ENCODE measurements at places on chromosomes 4 and X. TPM values are rescaled to one million over a fixed set of nuclear protein-coding genes. Genes with fewer than 3 reads are reported as not detected.

DNA sequence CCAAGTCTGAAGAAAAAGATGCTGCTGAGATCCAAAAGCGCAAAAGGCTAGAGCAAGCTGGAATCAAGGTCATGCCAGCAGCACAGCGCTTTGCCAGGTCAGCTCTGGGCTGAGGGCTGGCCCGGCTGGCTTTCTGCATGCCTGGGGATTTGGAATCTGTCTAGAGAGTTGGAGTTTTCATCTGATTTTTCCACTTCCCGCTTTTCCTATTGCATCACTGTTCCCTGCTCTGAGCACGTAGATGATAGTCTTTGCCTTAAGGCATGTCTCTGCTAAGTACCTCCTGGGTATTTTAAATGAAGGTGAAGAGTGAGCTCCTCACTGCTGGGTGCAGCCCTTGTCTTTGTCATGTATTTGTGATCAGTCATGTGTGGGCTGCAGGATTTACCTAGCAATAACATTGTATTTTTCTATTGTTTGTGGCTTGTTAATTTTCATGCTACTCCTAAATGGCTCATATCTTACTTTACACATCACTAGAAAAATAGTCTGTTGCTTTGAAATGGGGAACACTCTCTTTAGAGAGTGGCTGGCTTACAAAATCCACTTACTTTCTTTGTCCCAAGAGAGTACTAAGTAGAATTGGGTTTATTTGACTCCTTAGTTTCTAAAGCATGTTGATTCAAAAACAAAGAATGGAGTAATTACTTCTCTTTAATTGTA lies 82.8 kb downstream of the LIMCH1 start:
- no peaks in the 10 kb centered on the region for H3K27me3 ChIP-seq
- no peak overlapping the region for H3K27ac ChIP-seq
- no peaks in the 10 kb centered on the region for H3K36me3 ChIP-seq
- no peaks in the 10 kb centered on the region for H3K4me1 ChIP-seq
- DNase-seq: no peak

GRCh38 chr4:6011271-6011671 lies 7.0 kb downstream of the C4orf50 start:
- H3K4me3 ChIP-seq: no peak overlapping the region
- no peak overlapping the region for H3K27ac ChIP-seq
- DNase-seq: no peak
- no peaks in the 10 kb centered on the region for H3K27me3 ChIP-seq
- peaks cover 4% of the 10 kb centered on the region for H3K4me1 ChIP-seq

Gene CCSER1
- total RNA-seq: 4.7 TPM

- H3K4me1 ChIP-seq: no peaks in the 10 kb centered on the region
- no peaks in the 10 kb centered on the region for H3K36me3 ChIP-seq
- no peak overlapping the region for H3K4me3 ChIP-seq
Observed at GRCh38 chrX:42276982-42277690, 353.8 kb upstream of the CASK start.

Gene HEPH
- 21.0 TPM for total RNA-seq

Gene CITED1
- 1.2 TPM for total RNA-seq

GRCh38 chrX:84729408-84729807 lies 227.2 kb upstream of the HDX start:
- H3K36me3 ChIP-seq: no peaks in the 10 kb centered on the region
- no peak for DNase-seq
- no peaks in the 10 kb centered on the region for H3K27me3 ChIP-seq
- H3K27ac ChIP-seq: no peak overlapping the region
- no peaks in the 10 kb centered on the region for H3K4me1 ChIP-seq
- no peak overlapping the region for H3K4me3 ChIP-seq

GRCh38 chr4:24769571-24769970 lies 25.8 kb upstream of the SOD3 start:
- no peak overlapping the region for H3K27ac ChIP-seq
- H3K4me3 ChIP-seq: no peak overlapping the region
- no peaks in the 10 kb centered on the region for H3K27me3 ChIP-seq
- no peak for DNase-seq
- H3K4me1 ChIP-seq: peaks cover 1% of the 10 kb centered on the region

GRCh38 chr4:84611531-84611930 lies 28.6 kb downstream of the CDS1 start:
- no peak for DNase-seq
- no peak overlapping the region for H3K4me3 ChIP-seq
- no peaks in the 10 kb centered on the region for H3K36me3 ChIP-seq
- no peaks in the 10 kb centered on the region for H3K4me1 ChIP-seq
- no peaks in the 10 kb centered on the region for H3K27me3 ChIP-seq

DNA sequence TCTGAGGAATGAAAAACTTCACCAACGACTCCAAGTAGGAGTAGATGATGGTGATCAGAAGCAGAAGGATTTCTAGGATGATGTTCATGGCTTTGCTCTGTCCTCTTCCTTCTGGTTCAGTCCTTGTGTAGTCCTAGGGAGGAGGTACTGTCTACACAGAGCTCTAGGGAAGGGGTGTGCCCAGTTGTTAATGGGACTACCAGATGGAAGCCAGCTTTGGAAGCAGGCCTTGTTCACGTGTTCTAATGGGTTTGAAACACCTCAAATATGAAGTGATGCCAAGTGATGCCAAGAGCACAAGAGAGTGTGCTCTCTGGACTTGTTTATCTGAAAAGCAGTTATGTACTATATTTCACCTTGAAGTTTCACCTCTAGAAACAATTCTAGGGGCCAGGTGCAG lies at the start of gene HSD17B13:
Gene HSD17B13 (minus strand): TSS at position 129 of the 400 bp plus-strand sequence. CDS start 41 bp downstream, at position 88.
- no peaks in the 10 kb centered on the region for H3K27me3 ChIP-seq
- no peaks in the 10 kb centered on the region for H3K36me3 ChIP-seq
- no peak for DNase-seq
- H3K4me1 ChIP-seq: no peaks in the 10 kb centered on the region
- H3K4me3 ChIP-seq: no peak within 1 kb of the TSS
- H3K27ac ChIP-seq: no peak within 1 kb of the TSS

Gene POU3F4
- total RNA-seq: 0.18 TPM

DNA sequence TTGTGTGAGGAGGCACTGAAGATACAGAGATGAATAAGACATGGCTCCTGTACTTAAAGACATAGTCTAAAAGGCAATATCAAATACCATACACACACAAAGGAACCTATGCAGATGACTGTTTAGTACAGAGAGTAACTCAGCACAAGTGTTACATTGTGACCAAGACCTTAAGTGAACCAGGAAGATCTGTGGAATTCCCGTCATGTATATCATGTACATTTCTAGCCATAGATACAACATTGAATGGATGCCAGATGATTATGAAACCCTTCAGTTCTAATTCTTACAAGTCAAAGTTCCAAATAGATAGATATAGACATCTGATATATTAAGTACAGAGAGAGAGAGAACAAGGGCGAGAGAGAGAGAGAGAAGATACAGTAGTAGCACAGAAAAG lies 73.2 kb downstream of the PAK3 start:
- no peak overlapping the region for H3K27ac ChIP-seq
- H3K27me3 ChIP-seq: no peaks in the 10 kb centered on the region
- no peak overlapping the region for H3K4me3 ChIP-seq
- no peaks in the 10 kb centered on the region for H3K4me1 ChIP-seq
- DNase-seq: no peak

Gene GJB1
- 2.5 TPM for total RNA-seq

GRCh38 chr4:154569028-154569427 lies 6.2 kb downstream of the FGB start:
- no peaks in the 10 kb centered on the region for H3K4me1 ChIP-seq
- H3K36me3 ChIP-seq: no peaks in the 10 kb centered on the region
- no peak overlapping the region for H3K4me3 ChIP-seq
- H3K27ac ChIP-seq: no peak overlapping the region
- DNase-seq: no peak
- H3K27me3 ChIP-seq: no peaks in the 10 kb centered on the region

GRCh38 chrX:79259073-79259689 lies 108.0 kb downstream of the ITM2A start:
- DNase-seq: no peak
- H3K27ac ChIP-seq: no peak overlapping the region
- no peak overlapping the region for H3K4me3 ChIP-seq
- H3K4me1 ChIP-seq: no peaks in the 10 kb centered on the region
- no peaks in the 10 kb centered on the region for H3K36me3 ChIP-seq
- no peaks in the 10 kb centered on the region for H3K27me3 ChIP-seq

DNA sequence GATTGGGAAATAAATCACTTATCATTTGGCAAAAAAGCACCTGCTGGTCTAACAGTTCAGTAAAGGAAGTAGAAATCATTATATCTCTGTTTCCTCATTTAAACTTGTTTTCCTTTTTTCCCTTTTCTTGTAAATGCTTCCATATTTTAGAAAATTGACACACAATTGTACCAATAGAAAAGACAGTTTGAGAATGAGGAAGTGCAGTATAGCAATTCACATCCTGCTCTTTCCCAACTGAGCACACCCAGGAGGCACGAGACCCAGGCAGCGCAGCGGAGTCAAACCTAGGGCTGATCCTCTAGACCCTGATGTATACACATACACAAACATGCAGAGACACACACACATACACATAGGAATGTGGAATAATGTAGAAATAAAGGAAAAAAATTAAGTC lies 74.8 kb upstream of the PACRGL start:
- H3K27me3 ChIP-seq: no peaks in the 10 kb centered on the region
- H3K27ac ChIP-seq: no peak overlapping the region
- no peak overlapping the region for H3K4me3 ChIP-seq
- no peaks in the 10 kb centered on the region for H3K36me3 ChIP-seq
- DNase-seq: no peak
- peaks cover 1% of the 10 kb centered on the region for H3K4me1 ChIP-seq

- H3K27me3 ChIP-seq: no peaks in the 10 kb centered on the region
- no peak overlapping the region for H3K4me3 ChIP-seq
- no peaks in the 10 kb centered on the region for H3K36me3 ChIP-seq
- peak; percentile 58 for DNase-seq
- no peak overlapping the region for H3K27ac ChIP-seq
Observed at GRCh38 chr4:37648084-37648817, 37.9 kb downstream of the RELL1 start.

DNA sequence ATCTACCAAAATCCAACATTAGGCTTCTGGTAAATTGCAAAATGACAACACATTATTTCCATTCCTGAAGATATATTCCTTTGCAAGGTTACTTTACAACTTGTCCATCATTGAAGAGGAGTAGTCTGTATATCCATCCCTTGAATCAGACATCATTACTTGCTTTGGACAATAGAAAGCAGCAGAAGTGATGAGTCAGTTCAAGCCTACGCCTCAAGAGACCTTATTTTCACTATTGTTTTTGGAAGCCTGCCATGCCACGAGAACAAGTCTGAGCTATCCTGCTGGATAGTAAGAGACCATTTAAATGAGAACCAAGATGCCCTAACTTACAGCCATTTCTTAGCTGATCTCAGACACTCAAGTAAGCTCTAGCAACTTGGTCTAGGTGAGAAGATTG lies 246.0 kb upstream of the HHIP start:
- no peaks in the 10 kb centered on the region for H3K36me3 ChIP-seq
- no peak overlapping the region for H3K4me3 ChIP-seq
- H3K27ac ChIP-seq: no peak overlapping the region
- H3K27me3 ChIP-seq: no peaks in the 10 kb centered on the region
- DNase-seq: no peak
- H3K4me1 ChIP-seq: no peaks in the 10 kb centered on the region

DNA sequence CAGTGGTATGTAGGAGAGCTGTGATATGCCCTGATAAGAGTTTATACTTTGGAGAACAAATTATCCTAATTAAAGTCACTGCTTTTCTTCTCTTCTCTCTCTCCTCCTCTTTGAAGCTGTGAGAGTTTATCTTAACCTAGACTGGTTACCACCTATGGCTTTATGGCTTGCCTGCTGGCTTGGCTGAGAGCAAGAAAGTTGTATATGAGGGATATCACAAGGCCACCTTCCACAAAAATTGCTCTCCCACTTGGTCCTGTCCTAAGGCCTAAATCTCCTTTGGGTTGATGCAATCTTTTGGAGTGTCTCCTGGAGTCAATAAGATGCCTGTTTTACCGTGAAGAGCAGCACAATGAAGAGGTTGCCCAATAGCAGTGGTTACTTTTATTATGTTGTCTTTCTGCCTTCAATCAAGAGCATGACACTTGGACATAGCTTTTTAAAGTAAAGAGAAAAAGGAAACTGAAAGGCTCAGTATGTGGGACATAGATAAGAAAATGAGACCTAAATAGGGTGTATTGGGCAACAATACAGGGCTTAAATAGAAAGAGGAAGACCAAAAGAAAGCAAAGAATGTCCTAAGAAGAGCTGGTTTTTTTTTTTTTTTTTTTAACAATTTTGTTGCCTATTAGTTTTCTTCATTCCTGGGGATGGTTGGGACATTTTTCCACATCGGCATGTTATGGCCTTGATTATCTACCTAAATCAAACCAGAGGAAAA lies 9.2 kb downstream of the GUCY1A1 start:
- no peaks in the 10 kb centered on the region for H3K36me3 ChIP-seq
- no peaks in the 10 kb centered on the region for H3K27me3 ChIP-seq
- no peak overlapping the region for H3K4me3 ChIP-seq
- no peaks in the 10 kb centered on the region for H3K4me1 ChIP-seq
- H3K27ac ChIP-seq: no peak overlapping the region

DNA sequence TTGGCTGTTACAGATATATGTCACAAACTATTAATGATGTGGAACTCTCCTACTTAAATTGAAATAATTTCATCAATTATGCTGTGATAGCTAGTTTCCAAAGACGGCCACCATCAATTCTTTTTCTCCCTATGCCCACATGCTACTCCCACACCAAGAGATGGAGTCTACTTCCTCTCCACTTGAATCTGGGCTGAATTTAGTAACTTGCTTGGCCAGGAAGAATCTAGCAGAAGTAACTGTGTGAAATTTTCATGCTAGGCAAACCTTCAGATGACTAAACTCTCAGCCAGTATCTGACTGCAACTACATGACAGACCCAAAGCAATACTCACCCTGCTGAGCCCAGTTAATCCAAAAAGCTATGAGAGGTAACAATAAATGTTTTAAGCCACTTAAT lies 3.2 kb downstream of the SEPSECS start:
- no peak overlapping the region for H3K27ac ChIP-seq
- peaks cover 2% of the 10 kb centered on the region for H3K4me1 ChIP-seq
- no peaks in the 10 kb centered on the region for H3K36me3 ChIP-seq
- no peaks in the 10 kb centered on the region for H3K27me3 ChIP-seq

Gene FOXR2
- not detected for total RNA-seq

DNA sequence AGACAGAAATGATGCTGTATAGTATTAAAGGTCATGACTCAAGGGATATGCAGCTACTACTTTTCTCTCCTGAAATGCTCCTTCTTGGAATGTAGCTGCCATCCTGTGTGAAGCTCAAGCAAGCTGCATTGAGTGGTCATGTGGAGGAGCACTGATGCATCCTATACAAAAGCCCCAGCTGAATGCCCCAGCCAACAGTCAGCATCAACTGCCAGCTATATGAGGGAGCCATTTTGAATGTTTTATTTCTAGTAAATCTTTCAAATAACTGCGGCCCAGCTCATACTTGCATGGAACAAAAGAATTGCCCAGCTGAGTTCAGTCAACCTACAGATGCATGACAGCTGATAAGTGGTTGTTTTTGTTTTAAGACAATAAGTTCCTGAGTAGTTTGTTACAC lies 165.0 kb upstream of the GEMIN8 start:
- no peaks in the 10 kb centered on the region for H3K27me3 ChIP-seq
- H3K27ac ChIP-seq: no peak overlapping the region
- no peaks in the 10 kb centered on the region for H3K4me1 ChIP-seq
- H3K4me3 ChIP-seq: no peak overlapping the region

- no peak overlapping the region for H3K4me3 ChIP-seq
- H3K36me3 ChIP-seq: no peaks in the 10 kb centered on the region
- no peak for DNase-seq
- H3K4me1 ChIP-seq: no peaks in the 10 kb centered on the region
Observed at GRCh38 chr4:10738826-10739489, 54.4 kb upstream of the CLNK start.

All from ovary (tissue), 10 donors.